ENCODE measurements at places on chromosomes 6 and 20. TPM values are rescaled to one million over a fixed set of nuclear protein-coding genes. Genes with fewer than 3 reads are reported as not detected.
A peak's percentile ranks its signal among the peaks of the same experiment; 100 is the strongest.

DNA sequence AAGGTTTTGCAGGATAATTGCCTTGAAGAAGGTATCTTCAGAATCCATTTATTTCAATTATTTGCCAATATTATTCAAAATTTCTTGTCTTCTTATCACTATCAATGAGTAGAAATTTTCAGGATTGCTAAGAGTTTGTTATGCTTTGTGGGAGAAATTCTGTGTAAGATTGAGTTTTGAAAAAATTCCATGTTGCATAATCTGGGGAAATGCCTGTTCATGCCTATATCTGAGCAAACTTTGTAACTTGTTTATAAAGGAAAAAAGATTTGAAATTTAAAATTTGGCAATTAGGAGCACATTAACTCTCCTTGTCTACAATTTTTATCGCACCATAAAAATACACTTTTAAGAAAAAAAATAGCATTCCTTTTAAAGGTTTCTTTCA is 39.8 kb upstream of the EDN1 start:
- no peaks in the 10 kb centered on the region for H3K36me3 ChIP-seq
- H3K4me1 ChIP-seq: peaks cover 2% of the 10 kb centered on the region
- H3K27ac ChIP-seq: no peak overlapping the region
- no peaks in the 10 kb centered on the region for H3K27me3 ChIP-seq
- no peak overlapping the region for H3K4me3 ChIP-seq
- DNase-seq: no peak

DNA sequence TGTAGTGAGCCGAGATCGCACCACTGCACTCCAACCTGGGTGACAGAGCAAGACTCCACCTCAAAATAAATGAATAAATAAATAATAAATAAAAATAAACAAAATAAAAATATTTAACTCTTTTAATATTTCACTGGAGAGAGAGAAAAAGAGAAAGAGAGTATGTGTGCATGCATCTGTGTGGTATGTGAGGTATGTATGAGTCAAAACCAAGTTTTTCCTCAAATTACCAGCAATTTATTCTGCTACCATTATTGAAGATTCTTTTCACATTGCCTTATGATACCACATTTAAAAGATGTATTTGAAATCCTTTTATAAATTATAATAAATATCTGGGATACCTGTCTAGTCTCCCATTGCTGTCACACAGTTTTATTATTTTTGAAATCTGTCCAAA is 122.1 kb downstream of the CD164 start:
- no peak for DNase-seq
- H3K4me3 ChIP-seq: no peak overlapping the region
- H3K27me3 ChIP-seq: no peaks in the 10 kb centered on the region
- H3K36me3 ChIP-seq: no peaks in the 10 kb centered on the region
- H3K27ac ChIP-seq: no peak overlapping the region
- no peaks in the 10 kb centered on the region for H3K4me1 ChIP-seq

GRCh38 chr6:169251822-169252504 is 1.7 kb downstream of the THBS2 start:
- H3K27me3 ChIP-seq: no peaks in the 10 kb centered on the region
- no peak overlapping the region for H3K27ac ChIP-seq
- no peaks in the 10 kb centered on the region for H3K36me3 ChIP-seq
- DNase-seq: no peak

DNA sequence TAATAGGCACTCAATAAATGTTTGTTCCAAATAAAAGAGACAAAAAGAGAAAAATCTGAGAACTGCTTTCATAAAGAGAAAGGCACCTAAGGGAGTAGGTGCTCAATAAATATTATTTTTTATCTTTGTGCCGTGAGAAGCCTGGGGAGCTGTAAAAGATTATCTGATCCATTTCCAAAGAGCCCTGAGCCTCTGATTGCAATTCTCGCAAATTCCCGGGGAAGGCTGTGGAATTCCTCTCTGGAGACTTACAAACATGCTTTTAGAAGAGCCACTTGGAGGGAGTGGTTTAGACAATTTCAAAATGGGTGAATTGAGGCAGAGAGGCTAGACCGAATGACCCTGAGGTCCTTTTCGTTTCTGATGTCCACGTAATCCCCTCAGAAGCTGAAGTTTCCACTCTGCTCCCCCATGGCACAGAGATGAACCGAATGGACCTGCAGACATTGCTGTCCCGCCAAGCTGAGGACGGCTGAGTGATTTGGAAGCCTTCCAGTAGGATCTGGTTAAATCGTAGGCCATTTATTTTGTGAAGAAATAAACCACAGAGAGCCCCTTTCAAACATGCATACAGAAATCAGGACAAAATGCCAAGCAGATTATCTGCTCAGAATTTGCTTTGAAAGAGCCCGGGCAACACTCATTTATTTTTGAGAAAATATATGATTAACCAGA is 77.8 kb downstream of the PKHD1 start:
- H3K4me3 ChIP-seq: no peak overlapping the region
- H3K36me3 ChIP-seq: no peaks in the 10 kb centered on the region
- 0 out of 2 replicates have a peak, but pooled peaks cover 3% of the 10 kb centered on the region for H3K27me3 ChIP-seq

- H3K4me1 ChIP-seq: no peaks in the 10 kb centered on the region
- no peak overlapping the region for H3K4me3 ChIP-seq
- H3K27me3 ChIP-seq: no peaks in the 10 kb centered on the region
- no peaks in the 10 kb centered on the region for H3K36me3 ChIP-seq
- DNase-seq: no peak
Observed at GRCh38 chr6:144729502-144729901, 444.4 kb downstream of the UTRN start.

DNA sequence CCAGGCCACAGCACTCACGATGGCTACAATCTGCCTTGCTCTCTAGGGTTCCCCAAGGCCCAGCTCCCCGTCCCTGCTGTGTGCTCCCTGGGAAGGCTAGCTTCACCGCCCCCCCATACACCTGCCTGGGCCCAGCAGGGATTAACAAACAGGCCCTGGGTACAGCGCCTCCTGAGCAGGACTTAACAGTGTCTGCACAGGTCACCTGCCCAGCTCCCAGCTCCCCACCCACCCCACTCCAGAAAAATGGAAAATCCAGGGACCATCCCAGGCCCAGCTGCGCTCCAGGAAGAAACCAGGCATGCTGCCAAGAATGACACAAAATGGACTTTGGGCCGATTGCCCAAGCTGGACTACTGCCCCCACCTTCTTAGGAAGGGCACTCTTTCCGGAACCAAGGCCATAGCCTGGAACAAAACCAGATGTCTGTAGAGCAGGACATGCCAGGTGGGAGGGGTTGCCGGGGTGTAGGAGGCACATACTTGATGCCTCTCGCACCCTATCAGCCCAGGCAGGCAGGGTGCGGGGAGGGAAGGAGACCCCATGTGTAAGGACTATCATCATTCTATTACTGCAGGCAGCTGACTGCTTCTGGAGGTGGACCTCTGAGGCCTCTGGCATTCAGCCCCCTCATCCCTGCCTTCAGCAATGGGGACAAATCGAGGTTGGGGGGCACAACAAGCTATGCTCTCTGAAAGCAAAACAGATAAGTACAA is 104.9 kb downstream of the SNX5 start:
- no peak overlapping the region for H3K27ac ChIP-seq
- DNase-seq: no peak
- no peak overlapping the region for H3K4me3 ChIP-seq
- no peaks in the 10 kb centered on the region for H3K36me3 ChIP-seq
- 0 out of 2 replicates have a peak, but pooled peaks cover 5% of the 10 kb centered on the region for H3K27me3 ChIP-seq

DNA sequence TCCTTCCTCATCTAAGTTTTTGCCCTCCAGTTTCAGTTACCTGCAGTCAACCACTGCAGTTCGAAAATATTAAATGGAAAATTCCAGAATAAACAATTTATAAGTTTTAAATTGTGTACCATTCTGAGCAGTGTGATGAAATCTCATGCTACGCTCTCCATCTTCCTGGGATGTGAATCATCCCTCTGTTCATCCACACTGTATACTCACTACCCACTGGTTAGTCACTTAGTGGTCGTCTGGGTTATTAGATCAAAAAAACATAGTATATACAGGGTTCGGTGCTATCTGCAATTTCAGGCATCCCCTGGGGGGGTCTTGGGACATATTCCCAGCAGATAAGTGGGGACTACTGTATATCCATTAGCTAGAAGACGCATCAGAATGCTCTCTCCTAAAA is 151.9 kb upstream of the SLC22A16 start:
- DNase-seq: no peak
- no peaks in the 10 kb centered on the region for H3K27me3 ChIP-seq
- H3K4me3 ChIP-seq: no peak overlapping the region
- H3K36me3 ChIP-seq: no peaks in the 10 kb centered on the region

DNA sequence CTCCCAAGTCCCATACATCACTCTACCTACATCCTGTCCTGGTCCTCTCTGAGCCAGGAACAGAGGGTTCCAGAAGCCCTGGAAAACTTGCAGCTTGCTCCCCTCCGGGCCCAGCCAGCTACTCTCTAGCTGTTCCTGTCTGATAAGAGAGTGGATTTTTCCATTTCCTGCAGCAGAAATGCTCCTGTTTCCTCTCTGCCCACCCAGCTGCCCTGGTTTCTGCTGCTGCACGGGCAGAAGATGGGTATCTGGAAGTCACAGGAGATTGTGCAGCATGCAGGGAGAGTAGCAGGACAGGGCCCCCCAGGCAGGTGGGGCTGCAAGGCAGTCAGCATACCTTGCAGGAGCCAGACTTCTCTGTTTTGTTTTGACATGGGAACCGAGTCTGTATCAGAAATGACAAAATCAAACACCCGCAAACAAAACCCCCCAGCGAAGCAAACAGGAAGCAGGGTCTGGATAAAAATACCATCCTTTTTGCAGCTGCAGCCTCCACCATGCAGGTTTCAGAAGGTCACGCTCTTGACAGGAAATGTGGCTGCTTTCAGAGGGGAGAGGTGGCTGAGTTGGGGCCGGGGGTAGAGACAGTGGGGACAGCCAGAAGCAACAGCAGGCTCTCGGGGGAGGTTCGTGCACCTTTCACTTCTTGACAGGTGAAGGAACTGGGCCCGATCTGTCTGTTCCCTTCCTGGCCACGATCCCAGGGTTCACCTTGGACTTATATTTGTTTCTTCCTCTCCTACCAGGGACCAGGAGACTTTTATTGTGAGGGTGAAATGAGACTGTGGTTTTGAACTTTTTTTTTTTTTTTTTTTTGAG is 50.8 kb upstream of the FAM83D start:
- peaks cover 10% of the 10 kb centered on the region for H3K4me1 ChIP-seq
- DNase-seq: no peak
- peaks cover 4% of the 10 kb centered on the region for H3K27me3 ChIP-seq
- no peak overlapping the region for H3K27ac ChIP-seq
- H3K4me3 ChIP-seq: no peak overlapping the region

GRCh38 chr20:57698116-57698866 is 11.5 kb downstream of the PMEPA1 start:
- H3K27ac ChIP-seq: peak overlapping the region; percentile 36
- no peak overlapping the region for H3K4me3 ChIP-seq
- peak; percentile 94 for DNase-seq
- H3K27me3 ChIP-seq: peaks cover 92% of the 10 kb centered on the region

DNA sequence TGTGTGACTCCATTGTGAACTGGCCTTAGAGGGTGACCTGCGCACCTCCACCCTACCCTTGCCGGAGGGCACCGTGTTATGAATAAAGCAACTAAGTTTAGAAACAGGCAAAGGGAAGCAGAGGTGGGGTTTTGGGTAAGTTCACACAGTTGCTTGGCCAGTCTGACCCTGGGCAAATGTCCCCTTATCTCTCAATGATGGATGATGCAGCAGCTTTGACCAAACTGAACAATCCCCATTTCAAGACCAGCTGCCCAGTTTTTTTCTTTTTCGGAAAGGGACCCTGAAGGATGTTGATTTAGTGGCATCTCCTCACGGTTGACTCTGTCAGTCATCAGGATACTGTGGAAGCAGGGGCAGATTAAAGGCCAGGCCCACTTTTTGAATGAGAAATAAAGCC is 68.7 kb upstream of the PRDM1 start:
- no peaks in the 10 kb centered on the region for H3K27me3 ChIP-seq
- no peak overlapping the region for H3K27ac ChIP-seq
- no peaks in the 10 kb centered on the region for H3K36me3 ChIP-seq
- DNase-seq: no peak
- H3K4me1 ChIP-seq: no peaks in the 10 kb centered on the region
- no peak overlapping the region for H3K4me3 ChIP-seq

GRCh38 chr6:140397106-140397505 is 1022.7 kb upstream of the CITED2 start:
- no peak overlapping the region for H3K4me3 ChIP-seq
- DNase-seq: no peak
- peaks cover 5% of the 10 kb centered on the region for H3K4me1 ChIP-seq
- H3K27ac ChIP-seq: no peak overlapping the region

DNA sequence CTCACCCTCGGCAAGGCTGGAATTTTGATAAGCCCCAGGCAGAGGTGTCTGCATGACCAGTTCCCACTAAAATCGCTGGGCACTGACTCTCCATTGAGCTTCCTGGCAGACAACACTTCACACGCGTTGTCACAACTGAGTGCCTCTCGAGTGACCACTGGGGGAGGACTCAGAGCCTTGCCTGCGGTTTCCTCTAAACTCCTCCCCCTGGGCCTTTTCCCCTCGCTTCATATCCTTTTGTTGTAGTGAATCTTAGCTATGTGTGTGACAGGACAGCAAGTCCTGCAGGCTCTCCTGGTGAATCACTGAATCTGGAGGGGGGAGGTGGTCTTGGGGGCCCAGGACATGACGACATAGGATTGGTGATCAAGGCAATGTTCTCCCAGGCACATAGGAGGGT is 670.8 kb downstream of the PRKN start:
- H3K36me3 ChIP-seq: no peaks in the 10 kb centered on the region
- H3K4me3 ChIP-seq: no peak overlapping the region
- H3K4me1 ChIP-seq: peaks cover 17% of the 10 kb centered on the region
- no peaks in the 10 kb centered on the region for H3K27me3 ChIP-seq
- no peak overlapping the region for H3K27ac ChIP-seq
- DNase-seq: no peak

GRCh38 chr6:61622601-61623000 is 663.4 kb downstream of the KHDRBS2 start:
- no peaks in the 10 kb centered on the region for H3K36me3 ChIP-seq
- no peaks in the 10 kb centered on the region for H3K4me1 ChIP-seq
- no peak overlapping the region for H3K4me3 ChIP-seq
- DNase-seq: no peak

- no peaks in the 10 kb centered on the region for H3K27me3 ChIP-seq
- no peaks in the 10 kb centered on the region for H3K4me1 ChIP-seq
- H3K27ac ChIP-seq: no peak overlapping the region
- no peaks in the 10 kb centered on the region for H3K36me3 ChIP-seq
Observed at GRCh38 chr20:7989379-7989778, 30.2 kb downstream of the TMX4 start.

SLC17A2 gene
- not detected for total RNA-seq

PROCR gene
- total RNA-seq: 52.0 TPM

LRRN4 gene
- 0.10 TPM for total RNA-seq

PGC gene
- 1.2 TPM for total RNA-seq

CLDN20 gene
- not detected for total RNA-seq

C6orf52 gene
- total RNA-seq: 3.9 TPM

SMOC2 gene
- 0.42 TPM for total RNA-seq

TCP11 gene
- not detected for total RNA-seq

FUT9 gene
- total RNA-seq: not detected
